ENCODE measurements at places on chromosomes 11 and 22. TPM values are rescaled to one million over a fixed set of nuclear protein-coding genes. Genes with fewer than 3 reads are reported as not detected.

Gene VSIG10L2
- total RNA-seq: 0.28 TPM

Gene SLC5A12
- 0.24 TPM for total RNA-seq

Gene CSF2RB
- 1.2 TPM for total RNA-seq

Gene PATE1
- total RNA-seq: not detected

Gene CDHR5
- 1.3 TPM for total RNA-seq

Gene SPA17
- total RNA-seq: 2.9 TPM

Gene SCGB1D4
- not detected for total RNA-seq

Gene LRRC56
- 1.4 TPM for total RNA-seq

Gene ZBED4
- total RNA-seq: 6.2 TPM

Gene SLC7A4
- 0.28 TPM for total RNA-seq

Gene PKDREJ
- not detected for total RNA-seq

Gene SAA4
- total RNA-seq: not detected

Gene MS4A6A
- total RNA-seq: 35.2 TPM

Gene PRR33
- total RNA-seq: not detected

Gene P2RY6
- total RNA-seq: 0.24 TPM

Gene USH1C
- 3.5 TPM for total RNA-seq

Gene APOBEC3A
- total RNA-seq: 0.24 TPM

Gene MMP20
- not detected for total RNA-seq

Gene RASSF7
- 25.7 TPM for total RNA-seq

Gene APOA4
- total RNA-seq: not detected
